ENCODE measurements at places on chromosomes 3 and 15.

- no peak for DNase-seq
Observed at GRCh38 chr3:55007971-55008370, 80.1 kb upstream of the LRTM1 start.

- no peak for DNase-seq
Observed at GRCh38 chr3:142450189-142450588, 2.4 kb upstream of the XRN1 start.

DNA sequence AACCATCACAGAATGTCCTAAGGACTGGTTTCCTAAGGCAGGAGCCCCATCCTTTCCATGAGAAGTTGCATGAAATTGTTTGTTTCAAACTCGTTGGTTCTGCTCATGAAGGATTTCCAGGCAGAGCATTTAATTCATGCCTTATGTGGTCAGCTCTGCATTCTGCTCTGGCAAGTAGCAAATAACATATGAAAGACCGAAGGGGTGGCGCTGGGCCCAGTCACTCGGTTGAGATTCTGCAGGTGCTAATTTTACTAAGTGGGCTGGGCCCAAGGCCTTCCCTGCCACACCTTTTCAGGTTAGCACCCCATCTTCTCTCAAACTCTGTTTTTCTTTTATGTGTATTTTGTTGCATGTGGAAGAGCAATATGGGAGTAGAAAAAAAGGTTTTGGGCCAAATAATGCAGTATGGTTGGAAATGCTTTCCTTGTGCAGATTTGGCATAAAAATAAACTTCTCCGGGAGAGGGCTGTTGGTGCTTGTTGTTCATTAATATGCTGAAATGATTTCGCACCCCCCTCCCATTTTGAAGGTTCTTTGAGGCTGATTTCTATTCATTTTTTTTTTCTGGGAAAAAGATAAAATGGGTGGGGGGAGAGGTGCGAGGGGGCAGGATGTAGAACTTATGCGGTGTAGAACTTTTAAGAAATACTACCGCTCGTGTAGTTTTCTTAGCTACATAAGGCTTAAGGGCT is 182.9 kb upstream of the FEZF2 start:
- no peak for DNase-seq

GRCh38 chr15:78372880-78373279 is 32.7 kb downstream of the CRABP1 start:
- DNase-seq: no peak

DNA sequence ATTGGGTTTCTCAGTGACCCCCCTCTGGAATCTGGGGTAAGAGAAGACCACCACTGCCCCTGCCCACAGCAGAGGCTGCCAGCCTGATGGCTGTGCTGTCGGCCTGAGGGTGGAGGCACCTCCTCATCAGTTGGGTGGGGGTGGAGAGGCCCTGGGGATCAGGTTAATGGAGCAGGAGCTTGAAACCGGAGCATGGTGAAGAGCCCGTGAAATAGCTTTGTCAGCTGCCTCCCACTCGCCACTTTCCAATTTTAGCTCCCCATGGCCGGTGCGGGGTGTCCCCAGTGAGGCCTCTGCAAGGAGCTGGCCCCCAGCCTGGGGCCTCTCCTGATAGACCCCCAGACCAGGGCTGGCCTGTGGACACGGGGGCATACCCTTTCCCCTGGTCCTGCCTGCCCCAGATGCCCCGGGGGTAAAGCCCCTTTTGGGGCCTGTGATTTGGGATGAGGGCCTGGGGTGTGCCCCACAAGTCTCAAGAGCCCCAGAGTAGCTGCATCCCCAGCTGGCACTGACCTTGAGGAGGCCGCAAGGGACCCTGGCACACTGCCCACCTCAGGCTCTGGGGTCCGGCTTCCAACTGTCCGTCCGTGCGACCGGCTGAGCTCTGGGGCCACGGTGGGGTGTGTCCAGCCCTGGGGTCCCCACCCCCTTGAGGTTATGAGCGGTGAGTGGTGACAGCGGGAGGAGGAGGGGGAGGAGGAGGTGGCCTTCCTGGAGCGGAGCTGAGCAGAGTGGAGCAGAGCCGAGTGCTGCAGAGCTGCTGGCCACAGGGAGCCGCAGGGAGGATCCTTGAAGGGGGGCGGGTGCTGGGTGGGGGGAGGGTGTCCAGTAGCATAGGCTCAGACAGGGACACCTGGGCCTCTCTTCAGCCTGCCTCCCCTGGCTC is at the start of gene HHATL:
TSS of gene HHATL (minus strand) at position 733 of the 886 bp plus-strand sequence. CDS start 1,972 bp downstream, outside the sequence.
- no peak for DNase-seq

GRCh38 chr15:59229453-59229852 is 22.8 kb downstream of the LDHAL6B start:
- no peak for DNase-seq

DNA sequence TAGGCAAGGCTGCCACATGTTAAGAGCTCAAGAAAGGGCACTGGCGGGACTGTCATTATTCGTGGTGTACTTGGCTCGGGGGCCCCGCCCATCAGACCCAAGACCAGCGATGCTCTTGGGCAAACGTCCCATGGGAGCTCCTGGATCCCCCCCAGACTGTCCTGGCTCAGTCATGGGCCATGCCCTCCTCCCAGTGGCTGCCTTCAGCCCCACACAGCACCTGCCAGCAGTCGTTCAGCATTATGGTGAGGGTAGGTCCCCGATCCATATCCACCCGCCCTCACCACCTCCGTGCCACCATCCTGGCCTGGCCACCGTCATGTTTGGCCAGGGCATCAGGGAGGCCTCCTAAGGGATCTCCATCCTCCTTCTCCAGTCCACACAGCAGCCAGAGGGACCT is 51.4 kb upstream of the IQSEC1 start:
- DNase-seq: no peak

- no peak for DNase-seq
Observed at GRCh38 chr3:43426388-43426787, 140.0 kb downstream of the SNRK start.

DNA sequence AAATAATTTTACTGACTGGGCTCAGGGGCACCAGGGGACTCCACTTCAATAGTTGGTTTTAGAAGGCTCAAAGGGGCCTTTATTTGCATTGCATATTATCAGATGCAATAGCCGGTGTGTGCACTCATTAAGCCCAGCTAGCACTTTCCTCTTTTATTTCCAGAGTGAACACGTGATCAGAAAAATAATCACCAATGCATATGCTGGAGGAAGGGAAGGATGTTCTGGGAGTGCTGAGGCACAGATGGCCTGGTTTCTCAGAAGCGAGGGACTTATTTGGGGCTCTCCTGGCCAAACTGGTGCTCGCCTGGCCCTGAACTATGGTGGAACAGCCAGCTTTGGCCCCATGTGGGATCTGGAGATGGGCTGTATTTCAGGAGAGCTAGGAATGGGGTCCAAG is 60.4 kb upstream of the SEC13 start:
- DNase-seq: no peak

- no peak for DNase-seq
Observed at GRCh38 chr15:100918690-100919480, at the start of gene LRRK1. Gene LRRK1 (plus strand): TSS chr15:100919357. CDS start chr15:100924633, 5,276 bp downstream.

DNA sequence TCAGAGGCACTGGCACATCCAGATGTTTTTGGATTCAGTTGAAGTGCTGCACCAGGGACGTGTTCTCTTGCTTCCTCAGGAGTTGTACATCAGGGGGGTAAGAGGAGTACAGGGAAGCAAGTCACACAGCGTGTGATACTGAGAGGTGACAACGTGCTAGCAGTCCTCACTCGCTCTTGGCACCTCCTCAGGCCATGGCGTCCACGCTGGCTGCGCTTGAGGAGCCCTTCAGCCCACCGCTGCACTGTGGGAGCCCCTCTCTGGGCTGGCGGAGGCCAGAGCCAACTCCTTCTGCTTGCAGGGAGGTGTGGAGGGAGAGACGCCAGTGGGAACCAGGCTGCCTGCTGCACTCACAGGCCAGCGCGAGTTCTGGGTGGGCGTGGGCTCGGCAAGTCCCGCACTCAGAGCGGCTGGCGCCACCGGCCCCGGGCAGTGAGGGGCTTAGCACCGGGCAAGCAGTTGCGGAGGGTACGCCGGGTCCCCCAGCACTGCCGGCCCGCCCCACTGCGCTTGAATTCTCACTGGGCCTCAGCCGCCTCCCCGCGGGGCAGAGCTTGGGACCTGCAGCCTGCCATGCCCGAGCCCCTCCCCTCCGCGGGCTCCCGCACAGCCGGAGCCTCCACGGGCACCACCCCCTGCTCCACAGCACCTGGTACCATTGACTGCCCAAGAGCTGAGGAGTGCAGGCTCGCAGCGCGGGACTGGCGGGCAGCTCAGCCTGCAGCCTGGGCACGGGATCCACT is 64.5 kb downstream of the PLD1 start:
- DNase-seq: no peak

GRCh38 chr3:30440880-30441279 is 165.5 kb upstream of the TGFBR2 start:
- no peak for DNase-seq

GRCh38 chr15:44729408-44730127 is 6.8 kb upstream of the TRIM69 start:
- peak; percentile 47 for DNase-seq

- no peak for DNase-seq
Observed at GRCh38 chr3:191355406-191355805, 25.1 kb upstream of the UTS2B start.

DNA sequence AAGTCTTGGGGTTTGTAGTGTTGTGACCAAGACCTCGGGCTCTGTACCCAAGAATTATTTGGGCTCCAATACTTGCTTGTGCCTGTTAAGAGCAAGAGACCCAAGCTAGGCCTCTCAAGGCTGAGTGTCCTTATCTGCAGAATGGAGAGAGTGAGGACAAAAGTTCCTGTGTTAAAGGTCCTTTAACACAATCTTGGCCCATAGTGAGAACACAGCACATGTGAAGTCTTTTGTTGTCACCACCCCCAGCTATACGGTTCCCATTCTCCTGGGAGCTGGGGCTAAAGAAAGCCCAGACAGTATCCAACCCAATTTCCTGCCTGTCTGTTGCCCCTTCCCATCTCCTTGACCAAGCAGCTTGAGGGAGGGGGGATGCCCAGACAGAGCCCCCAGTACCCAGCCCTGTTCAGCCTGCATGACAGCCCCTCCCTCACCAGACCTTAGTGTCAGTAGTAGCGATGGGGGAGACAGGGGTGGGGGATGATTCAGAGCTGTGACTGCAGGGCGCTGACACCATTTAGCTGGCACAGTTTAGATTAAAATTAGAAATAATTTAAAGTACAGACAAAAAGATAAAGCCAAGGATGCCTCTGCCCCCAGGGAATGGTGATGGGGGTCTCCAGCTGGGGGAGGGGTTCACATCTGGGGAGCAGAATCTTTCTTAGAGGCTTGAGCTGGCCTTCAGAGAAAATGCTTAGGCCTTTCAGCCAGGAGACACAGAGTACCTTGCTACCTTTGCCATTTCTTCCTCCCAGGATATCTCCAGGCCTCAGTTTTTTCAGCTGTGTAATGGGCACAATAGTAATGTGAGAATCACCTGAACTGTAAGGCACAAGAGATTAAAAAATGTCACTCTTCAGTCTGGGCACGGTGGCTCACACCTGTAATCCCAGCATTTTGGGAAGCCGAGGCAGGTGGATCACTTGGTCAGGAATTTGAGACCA is 2.7 kb downstream of the PRKCD start:
- no peak for DNase-seq

GRCh38 chr3:197236362-197236761 is 62.0 kb downstream of the DLG1 start:
- DNase-seq: no peak

DNA sequence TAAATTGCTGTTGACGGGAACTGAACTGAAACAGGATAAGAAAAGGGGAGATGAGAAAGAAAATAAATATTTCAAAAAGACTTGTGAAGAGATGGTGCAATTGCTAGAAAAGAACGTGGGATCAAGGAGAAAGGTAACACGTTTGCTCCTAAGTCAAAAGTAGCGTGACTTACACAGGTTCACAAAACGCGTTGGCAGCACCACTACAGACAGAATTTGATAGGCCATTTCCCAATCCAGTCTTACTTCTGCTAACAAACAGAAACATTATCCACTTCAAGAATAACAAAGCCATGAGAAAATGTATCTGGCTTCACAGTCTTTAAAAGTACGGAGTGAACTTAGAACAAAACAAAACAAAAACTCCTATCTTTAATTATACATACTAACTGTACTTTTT is 75.5 kb downstream of the DPH6 start:
- DNase-seq: no peak

DNA sequence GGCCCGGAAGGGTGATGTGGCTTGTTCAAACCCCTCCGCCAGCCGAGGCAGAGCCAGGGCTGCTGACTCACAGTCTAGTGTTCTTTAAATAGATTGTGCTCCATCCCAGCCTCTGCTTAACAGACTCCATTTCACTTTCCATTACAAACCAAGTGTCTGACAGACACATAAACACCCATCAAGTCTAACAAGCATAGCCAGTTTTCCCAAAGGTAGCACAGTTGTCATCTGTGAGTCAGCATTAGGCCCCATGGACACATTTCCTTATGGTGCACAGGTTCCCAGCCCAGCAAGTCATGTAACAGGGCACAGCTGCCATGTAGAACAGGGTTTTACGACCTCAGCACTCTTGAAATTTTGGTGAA is 109.9 kb upstream of the RAP2B start:
- no peak for DNase-seq

GRCh38 chr3:49867871-49868321 is 1.8 kb downstream of the CAMKV start:
- peak; percentile 22 for DNase-seq

DNA sequence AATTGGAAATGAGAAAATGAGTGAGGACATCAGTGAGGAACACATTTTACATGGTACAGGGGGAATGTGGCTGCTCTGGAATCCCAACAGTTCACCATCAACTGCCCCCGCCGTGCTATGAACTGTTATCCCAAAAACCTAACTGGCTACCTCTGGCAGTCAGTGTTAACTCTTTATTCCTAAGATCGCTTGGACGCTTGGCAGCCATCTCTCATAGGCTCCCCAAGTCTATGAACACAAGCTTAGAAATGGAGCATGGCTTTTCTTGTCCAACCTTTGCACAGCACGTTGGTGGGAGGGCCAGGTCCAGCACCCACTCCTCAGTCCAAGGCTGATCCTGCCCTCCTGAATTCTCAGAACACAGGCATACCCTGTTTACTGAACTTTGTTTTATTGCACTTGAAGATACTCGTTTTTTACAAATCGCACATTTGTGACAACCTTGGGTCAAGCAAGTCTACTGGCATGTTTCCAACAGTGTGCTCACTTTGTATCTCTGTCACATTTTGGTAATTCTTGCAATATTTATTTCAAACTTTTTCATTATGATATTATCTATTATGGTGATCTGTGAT is 53.6 kb downstream of the SENP2 start:
- no peak for DNase-seq

DNA sequence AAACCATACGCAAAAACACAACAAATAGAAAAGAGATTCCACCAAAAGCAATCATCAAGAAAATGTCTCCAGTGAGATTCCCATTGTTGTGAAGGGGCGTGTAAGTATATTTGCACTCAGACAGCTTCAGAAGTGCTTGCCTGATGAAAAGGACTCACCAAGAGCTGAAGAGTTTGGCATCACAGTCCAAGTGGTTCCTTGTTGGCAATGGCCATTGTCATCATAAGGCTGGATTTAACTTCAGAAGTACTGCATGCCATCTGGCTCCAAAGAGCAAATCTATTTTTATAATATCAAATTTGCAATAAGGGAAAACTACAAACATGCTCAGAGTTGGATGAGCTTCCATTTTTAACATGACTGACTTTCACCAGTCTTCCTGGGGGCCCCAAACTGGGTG is 505.3 kb upstream of the NR2F2 start:
- DNase-seq: no peak

GRCh38 chr3:87196879-87197278 is 30.2 kb upstream of the CHMP2B start:
- no peak for DNase-seq
